ENCODE measurements at places on chromosomes 12 and 14.

GRCh38 chr12:56134897-56135296, 6.8 kb downstream of the ESYT1 start:
- no peak for DNase-seq

DNA sequence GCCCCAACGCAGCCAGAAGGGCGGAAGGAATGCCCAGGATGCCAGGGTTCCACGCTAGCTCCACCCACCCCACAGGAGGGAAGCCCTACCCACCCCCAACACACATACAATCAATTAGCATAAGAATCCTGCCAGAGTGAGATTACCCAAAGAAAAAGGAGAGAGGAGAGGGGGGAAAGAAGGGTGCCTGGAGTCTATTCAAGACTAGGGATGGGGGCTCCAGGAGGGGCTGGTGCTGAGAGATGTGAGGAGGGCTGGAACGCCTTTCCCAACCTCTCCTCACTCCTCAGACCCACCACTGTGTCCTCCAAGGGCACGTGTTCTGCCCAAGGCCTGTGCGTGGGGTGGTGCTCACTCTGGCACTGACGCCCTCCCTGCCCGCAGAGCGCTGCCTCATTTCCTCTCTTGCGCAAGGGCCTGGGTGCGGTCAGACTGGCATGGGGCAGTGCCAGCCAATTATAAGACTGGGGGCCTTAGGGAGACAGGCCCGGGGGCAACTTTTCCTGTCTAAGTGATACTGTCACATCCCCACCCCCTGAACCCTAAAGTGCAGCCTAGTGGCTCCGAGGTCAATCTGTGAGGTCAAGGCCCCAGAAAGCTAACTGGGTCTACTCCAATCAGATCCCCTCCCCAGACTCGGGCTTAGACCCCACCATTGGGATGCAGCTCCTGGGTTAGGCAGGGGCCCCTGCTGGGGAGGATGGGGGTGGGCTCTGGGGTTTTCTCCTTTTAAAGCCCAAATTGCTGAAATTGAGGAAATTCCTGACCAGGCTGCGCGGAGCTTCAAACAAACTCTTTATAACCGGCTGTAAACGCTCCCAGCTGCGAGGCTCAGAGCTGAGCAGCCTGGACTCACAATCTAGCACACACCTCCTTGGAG, 10.2 kb upstream of the ITGB7 start:
- no peak for DNase-seq

DNA sequence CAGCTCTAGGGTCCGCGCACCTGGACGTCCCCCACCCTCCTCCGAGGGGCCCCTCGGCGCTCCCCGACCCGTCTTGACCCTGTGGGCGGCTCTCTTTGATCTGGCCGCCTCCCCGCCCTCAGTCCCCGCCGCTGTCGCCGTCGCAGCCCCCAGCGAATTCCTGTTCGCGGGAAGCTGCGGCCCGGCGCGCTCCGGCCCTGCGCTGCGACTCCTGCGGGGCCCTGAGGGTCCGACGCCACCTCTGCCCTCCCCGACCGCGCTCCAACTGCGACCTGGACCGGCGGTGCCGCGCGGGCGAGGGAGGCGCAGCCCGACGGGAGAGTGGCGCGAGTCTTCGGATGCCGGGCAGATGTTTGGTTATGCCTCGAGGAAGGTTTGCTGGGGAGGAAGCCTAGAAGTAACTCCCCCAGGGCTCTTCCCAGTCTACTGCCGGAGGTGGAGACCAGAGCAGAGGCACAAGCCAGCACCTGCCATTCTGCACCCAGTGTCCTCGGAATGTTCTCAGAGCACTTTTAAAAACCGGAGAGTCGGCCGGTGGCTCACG, 440 bp upstream of the ISM2 start:
- DNase-seq = peak; percentile 39

DNA sequence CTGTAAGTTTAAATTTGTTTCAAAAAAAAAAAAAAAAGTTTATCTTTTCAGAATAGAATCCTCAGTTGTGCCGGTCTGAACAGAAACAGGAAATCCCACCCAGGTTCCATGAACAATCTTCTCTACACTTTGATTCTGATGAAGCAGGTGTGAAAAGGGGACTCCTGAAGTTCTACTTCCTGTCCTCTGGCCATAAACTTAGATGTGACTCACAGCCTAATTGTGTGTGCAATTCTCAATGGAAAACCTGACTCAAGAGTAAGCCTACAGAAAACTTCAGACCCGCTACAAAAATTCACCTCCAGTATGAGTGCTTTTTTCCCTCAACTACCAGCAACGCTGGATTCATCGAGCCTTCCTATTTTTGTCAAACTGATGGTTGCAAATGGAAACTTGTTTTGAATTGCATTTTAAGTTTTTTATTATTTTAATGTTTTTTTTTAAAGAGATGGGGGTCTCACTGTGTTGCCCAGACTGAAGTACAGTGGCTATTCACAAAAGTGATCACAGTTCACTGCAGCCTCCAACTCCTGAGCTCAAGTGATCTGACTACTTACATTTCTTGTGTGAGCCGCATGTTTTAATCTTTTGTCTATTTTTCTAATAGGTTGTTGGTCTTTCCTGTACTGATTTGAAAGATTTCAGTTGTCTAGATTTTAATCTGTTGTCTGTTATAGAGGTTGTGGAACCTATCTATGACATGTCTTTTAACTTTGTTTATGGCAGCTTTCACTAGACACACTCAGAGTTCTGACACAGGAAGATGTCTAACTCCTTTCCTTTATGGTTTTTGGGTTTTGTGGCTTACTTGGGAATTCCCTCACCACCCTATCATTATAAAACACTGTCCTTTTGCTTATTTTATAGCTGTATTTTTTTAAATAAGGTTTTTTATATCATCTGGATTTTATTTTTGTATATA, 37.6 kb downstream of the ATG14 start:
- DNase-seq = no peak

DNA sequence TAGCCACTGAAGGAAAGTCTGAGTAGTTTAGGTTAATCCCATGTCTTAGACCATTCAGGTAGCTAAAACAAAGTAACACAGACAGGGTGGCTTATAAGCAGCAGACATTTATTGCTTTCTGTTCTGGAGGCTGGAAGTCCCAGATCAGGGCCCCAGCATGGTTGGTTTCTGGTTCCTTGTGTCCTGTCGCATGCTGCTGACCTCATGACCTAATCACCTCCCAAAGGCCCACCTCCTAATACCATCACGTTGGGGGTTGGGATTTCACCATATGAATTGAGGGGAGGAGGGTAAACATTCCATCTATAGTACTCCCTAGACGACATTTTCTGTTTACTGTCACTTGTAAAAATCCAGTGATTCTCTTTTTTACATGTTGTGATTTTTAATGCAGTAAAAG, 148.6 kb downstream of the FBXL14 start:
- no peak for DNase-seq

DNA sequence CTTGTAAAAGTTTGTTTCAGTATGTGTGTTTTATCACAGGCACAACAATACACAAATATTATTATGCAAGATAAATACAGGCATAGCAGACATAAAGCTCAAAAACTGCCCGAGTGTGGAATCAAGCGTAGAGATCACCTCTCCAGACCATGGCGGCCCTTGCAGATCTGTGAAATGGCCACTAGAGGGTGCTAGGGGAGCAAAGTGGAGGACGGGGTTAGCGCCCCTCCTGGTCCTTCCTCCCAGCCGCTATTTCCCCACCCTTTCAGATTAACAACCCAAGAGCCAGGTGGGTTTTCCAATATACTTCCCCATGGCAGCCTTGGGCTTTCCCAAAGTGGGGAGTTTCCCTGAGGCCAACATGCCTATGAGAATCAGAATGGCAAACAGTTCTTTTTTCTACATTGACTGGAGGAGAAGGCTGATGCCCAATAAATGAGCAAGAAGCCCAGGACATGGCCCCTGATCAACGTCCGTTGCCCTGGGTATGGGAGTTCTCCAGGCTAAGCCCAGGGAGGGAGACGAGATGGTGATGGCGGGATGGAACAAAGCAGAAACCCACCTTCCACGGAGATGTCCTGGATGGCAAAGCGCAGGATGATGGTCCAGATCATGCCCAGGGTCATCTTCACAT, 67.4 kb downstream of the ACTN1 start:
- DNase-seq = peak; percentile 90

DNA sequence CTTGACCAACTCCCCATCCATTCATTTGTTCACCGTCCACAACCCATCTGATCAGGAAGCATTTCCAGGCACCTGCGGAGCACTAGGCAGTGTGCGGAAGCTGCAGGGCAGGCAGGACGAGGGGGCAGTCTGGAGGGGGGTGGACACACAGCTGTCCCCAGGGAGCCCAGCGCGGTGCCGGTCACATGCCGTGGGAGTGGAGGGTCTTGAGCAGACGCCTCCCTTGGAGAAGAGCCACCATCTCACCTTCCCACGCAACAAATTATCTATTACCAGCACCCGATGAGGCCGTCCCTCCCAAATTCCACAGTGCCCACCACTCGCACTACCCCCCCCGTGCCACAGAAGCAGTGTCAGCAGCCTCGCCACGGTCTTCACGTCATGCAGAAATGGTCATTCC, 10.8 kb downstream of the DLK1 start:
- DNase-seq = no peak

- no peak for DNase-seq
Measured at GRCh38 chr12:47413806-47414205, 292.0 kb downstream of the RPAP3 start.

DNA sequence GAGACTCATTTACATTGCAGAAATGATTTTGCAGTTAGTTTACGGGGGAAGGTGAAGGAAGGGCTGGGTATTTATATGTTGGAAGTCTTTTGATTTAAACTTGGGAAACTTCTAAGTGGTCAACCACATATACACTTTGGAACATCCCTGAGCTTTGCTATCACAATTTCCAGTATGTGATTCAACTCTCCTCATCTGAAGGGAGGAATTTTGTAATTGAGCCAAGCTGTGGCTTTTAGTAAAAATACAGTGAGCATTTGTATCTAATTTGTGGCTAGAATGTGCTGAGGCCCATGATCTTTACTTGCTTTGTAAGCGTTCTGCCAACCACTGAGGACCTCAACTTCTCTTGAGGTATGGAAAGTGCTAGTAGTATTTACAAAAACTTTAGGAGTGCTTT, 235.0 kb upstream of the PDZRN4 start:
- DNase-seq = no peak

GRCh38 chr12:51922762-51923505, 15.6 kb downstream of the ACVRL1 start:
- DNase-seq = no peak

- no peak for DNase-seq
Measured at GRCh38 chr14:102775855-102776760, 1.1 kb upstream of the TRAF3 start.

GRCh38 chr14:104560586-104560945, 19.0 kb upstream of the C14orf180 start:
- no peak for DNase-seq

GRCh38 chr14:50794068-50794645, 36.8 kb downstream of the NIN start:
- no peak for DNase-seq

- no peak for DNase-seq
Measured at GRCh38 chr14:96587823-96588385, 85.7 kb downstream of the PAPOLA start.

- DNase-seq = no peak
Measured at GRCh38 chr12:50566066-50566465, 61.3 kb downstream of the DIP2B start.

DNA sequence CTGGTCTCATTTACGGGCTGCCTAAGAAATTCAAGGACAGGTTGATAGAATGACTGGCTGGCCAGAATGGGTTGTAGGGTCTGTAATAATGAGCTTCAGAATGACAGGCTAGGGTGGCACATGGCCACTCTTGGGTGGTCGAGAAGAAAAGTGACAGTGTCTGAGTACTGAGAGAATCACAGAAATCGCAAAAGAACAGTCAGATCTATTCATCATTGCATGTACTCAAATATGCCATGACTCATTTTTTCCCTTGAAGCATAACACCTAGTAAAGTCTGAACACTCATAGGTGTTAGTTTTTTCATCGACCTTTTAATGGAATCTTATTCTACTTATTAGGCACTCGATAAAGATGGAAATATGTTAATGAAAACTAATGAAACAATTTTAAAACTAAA, 37.8 kb upstream of the SEL1L start:
- no peak for DNase-seq

- DNase-seq = no peak
Measured at GRCh38 chr12:52267699-52268098, 6.7 kb upstream of the KRT86 start.

GRCh38 chr12:25377469-25378177, 126.9 kb upstream of the KRAS start:
- peak; percentile 7 for DNase-seq

DNA sequence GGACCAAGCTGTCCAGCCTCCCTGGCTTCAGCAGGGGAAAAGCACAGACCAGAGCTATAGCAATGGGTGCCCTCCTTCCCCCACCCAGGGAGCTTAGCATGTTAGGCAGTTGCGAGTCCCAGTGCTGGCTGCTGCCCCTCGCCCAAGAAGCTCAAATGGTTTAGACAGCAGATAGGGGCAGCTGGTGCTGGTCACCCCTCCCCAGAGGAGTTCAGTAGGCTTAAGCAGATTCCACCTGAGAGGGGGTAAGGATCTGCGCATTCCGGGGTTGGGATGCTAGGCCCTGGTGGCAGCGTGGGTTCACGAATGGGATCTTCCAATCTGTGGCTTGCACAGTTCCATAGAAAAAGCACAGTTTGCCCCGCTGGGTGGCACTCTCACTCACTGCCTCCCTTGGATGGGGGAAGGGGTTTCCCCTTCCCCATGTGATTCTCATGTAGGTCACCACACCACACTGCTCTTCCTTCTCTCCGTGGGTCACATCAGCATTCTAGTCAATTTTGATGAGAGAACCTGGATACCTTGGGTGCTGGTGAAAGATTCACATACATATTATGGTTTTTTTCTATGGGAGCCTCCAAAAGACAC, 665.6 kb downstream of the C12orf50 start:
- no peak for DNase-seq

DNA sequence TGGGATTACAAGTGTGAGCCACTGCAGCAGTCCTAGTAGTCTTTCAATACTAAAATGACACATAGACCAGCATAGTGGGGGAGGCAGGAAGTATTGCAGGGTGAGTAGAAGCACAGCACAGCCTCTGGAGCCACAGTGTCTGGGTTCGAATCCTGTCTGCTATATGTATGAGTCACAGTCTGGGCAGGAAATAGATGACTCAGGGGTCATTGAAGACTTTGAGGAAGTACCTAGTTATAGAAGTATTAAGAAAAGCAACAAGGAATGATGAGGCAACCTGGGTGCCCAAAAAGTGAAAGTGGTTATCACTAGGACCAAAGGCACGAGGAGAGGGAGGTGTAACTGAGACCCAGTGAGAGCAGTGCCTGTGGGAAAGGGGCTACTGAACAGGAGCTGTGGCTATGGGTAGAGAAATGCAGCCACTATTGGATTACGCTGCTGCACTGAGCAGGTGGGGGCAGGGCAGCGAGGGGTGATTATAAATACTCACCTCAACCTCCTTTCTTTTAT, 124.0 kb downstream of the PDE3A start:
- no peak for DNase-seq

DNA sequence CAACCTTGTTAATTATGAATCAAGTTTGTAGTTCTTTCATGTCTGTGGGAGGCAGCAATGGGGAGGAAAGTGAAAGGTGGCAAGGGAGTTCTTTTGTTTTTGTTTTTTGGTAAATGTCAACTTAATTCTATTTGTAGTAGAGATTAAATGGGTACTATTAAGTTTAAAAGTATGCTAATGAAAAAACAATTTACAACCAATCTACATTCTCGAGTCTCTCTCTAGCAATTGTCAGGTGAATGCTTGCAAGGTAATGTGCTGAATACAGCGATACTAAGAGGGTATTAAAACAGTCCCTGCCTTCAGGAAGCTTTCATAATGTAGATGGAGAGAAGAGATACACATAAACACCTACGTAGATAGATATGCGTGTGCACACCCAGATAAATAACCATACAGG, 1.6 kb upstream of the DACT1 start:
- no peak for DNase-seq

All from germinal center (tissue), 1 donor.